ENCODE measurements at places on chromosomes 12 and 14.

GRCh38 chr12:30506411-30506810, 189.3 kb downstream of the IPO8 start:
- no peak for DNase-seq

DNA sequence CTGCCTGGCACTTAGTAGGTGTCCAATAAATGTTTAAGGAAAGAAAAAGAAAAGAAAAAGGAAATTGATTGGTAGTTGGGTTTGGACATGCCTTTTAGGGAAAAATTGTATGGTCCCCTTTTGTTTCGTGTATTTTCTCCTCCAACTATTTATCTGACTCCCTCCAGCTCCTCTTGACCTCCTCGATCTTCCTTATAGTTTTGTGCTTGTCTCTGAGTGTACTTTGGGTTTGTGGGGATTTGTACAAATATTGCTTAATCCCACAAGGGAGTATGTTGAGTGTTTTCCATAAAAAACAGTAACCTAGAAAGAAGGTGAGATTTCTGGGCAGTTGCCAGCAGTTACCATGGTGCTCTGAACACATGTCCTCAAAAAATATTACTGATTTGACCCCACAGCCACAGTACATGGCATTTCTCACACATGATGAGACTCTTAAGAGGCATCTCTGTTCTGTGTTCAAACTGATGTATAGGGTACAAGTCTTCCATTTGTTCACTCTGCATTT, 15.7 kb downstream of the PLEKHG7 start:
- DNase-seq, result no peak

DNA sequence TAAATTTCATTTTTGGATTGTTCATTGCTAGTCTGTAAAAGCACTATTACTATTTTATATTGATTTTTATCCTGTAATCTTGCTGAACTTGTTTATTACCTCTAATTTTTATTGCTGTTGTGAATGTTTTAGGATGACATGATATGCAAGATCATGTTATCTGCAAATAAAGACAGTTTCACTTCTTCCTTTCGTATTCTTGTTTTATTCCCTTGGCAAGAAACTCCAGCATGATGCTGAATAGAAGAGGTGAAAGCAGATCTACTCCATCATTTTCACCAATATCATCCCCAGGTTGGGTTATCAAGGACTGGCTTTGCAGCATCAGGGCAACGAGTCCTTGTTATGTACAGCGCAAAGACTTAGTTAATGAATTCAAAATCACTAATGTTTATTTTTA, 2.7 kb upstream of the CLECL1 start:
- no peak for DNase-seq

DNA sequence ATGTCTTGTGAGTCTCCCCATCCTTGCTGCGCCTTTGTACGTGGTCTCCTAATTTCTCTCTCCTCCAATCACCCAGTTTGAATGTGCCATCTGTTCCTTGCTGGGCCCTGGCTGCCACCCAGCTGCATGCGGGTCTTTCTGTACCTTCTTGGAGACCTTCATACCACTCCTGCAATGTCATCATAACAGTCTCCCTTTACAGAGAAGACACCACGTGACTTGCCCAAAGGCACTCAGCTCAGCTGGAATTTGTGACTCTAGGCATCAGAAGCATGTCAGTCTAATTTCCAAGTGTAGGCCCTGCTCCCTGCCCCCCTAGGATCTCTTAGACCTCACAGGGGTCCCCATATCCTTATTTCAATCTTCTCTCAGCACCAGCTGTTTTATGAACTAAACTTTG, 284.2 kb downstream of the TTC8 start:
- DNase-seq, result no peak

DNA sequence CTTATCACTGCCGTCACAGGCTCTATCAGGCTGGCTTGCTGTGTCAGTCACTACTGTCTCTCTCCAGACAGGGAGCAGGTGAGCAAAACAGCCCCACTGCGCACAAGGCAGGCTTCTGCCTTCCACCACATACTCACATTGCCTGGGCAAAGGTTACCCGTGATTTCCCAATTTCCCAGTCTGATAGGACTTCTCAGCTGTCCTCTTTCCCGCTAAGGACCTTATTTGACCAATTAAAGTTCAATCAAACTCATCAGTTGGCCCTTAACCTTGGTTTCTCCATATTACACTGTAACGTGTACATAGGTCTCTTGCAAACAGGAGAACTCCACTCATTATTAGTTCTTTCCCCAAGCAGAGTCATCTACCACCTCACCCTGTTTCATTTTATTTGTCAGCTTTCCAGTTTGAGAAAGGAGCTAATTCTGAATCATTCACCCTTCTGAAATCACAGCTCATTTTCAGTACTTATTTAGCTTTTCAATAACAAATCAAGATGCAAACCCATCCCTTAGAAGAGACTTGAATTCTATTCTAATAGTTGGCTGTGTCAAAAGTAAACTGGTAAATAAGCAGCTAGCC, 170.8 kb downstream of the ESR2 start:
- no peak for DNase-seq

- peak; percentile 45 for DNase-seq
Observed at GRCh38 chr12:67592228-67593011, 56.1 kb upstream of the DYRK2 start.

- no peak for DNase-seq
Observed at GRCh38 chr14:75494896-75495295, 27.4 kb upstream of the BATF start.

GRCh38 chr12:65156366-65156841, 13.0 kb upstream of the LEMD3 start:
- no peak for DNase-seq

- DNase-seq, result no peak
Observed at GRCh38 chr12:106866426-106867080, 89.2 kb upstream of the TMEM263 start.

GRCh38 chr12:76921100-76921471, 42.3 kb upstream of the CSRP2 start:
- DNase-seq, result no peak

DNA sequence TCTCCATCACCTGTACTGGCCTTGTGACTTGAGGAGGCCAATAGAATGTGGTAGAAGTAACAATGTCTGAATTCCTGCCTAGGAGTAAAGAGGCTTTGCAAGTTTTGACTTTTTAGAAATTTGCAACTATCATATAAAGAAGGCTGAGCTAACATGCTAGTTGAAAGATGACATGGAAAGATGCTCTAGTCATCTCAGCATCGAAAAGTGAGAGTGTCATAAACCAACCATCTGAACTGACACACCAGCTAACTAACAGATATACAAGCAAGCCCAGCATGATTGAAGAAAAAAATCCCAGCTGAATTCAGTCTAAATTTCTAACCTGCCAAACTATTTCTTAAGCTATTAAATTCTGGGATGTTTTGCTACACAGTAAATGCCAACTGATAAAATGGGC, 116.8 kb downstream of the NELL2 start:
- no peak for DNase-seq

GRCh38 chr12:128387811-128388422, 120.9 kb downstream of the TMEM132C start:
- no peak for DNase-seq

DNA sequence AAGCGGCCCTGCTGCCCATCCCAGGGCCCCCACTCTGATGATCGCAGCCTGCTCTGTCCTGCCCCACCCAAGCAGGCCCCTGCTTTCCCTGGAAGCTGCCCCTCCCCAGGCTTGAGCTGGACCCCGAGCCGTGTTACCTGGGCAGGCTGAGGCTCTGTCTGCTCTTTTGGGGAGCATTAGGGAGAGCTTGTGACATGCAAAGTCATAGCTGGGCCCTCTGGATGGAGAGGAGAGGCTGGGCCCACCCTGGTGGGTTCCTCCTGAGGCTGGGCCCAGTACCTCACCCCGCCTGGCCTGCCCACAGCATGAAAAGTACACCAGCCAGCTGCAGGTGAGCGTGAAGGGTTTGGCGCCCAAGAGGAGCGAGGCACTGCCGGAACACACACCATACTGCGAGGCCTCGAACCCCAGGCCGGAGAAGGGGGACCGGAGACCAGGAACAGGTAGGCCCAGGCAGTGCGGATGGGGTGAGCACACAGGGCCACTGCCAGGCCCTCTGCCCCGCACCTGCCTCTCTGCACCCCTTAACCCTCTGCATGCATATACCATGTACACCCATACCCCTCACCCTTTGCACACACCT, 15.0 kb downstream of the CEP170B start:
- no peak for DNase-seq

DNA sequence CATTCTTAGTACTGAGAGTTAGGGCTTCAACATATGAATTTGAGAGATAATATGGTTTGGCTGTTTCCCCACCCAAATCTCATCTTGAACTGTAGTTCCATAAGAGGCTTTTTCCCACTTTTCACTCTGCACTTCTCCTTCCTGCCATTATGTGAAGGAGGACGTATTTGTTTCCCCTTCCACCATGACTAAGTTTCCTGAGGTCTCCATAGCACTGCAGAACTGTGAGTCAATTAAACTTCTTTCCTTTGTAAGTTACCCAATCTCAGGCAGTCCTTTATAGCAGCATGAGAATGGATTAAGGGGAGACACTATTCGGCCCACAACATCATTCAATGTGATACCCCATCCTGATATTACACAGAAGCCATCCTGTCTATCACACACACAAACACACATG, 36.8 kb upstream of the ALG10B start:
- DNase-seq, result no peak

- peak; percentile 62 for DNase-seq
Observed at GRCh38 chr14:64628940-64629408, 75.2 kb upstream of the PLEKHG3 start.

- DNase-seq, result no peak
Observed at GRCh38 chr12:111792155-111792855, 25.6 kb downstream of the ALDH2 start.

- peak; percentile 70 for DNase-seq
Observed at GRCh38 chr14:58315606-58316005, 17.3 kb downstream of the ARID4A start.

- no peak for DNase-seq
Observed at GRCh38 chr14:55814873-55815272, 234.9 kb downstream of the KTN1 start.

DNA sequence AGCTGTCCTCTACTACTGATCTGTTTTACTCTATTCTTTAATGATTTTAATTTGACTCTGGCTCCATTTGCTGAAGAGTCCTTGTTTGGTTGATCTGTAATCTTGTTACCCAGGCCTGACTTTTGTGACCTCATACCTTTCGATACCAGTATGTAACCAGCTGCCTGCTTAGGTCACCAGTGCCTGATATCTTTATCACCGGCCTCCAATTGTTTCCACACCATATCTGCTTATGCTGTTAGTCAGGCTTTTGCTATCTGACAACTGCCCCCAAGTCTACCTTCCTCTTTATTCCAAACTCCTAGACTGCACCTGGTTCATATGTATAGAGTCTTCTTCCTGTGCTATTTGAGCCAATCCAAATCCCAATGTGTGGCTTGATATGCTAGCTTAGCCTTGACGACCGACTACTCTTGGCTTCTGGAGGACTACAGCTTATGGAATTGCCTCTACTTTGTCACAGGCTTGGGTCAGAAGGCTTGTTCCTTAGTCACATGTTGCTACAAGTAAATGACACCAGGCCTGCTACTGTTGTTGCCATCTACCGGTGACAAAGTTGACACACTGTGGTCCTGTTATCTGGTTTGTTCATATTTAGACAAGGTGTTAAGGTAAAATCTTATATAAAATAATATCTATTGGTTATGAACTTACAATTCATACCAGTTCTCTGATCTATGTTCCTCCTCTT, 193.9 kb downstream of the TRHDE start:
- no peak for DNase-seq

DNA sequence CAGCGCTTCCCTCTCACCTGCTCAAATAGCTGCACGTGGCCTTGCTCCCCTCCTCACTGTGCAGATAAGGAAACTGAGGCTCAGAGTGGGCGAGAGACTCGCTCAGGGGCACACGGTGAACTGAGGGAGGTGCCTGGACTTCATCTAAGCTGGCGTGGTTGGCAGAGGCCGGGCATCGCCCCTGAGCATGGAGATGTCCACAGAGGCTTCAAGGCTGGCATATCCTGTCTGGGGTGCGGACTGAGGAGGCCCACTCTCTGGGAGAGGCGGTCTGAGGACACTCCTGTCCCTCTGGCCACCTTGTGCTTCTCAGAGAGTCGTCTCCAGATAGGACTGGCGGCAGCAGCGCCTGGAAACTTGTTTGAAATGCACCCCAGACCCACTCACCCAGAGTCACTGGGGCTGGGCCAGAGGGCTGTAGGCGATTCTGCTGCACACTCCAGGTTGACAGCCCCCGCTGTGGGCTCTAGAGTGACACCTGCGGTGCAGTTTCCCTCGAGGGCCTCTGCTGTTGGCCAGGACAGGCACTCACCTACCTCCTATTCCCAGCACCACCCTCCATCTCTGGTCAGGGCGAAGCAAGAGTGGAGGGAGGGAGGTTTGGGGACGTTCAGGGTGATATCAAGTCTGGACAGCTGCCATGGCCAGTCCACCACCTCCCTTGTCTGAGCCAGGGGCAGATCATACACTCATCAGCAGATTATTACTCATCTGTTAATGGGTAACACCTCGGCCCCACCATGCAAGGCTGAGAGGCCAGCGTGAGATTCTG, 11.2 kb upstream of the LBHD2 start:
- DNase-seq, result peak; percentile 45

DNA sequence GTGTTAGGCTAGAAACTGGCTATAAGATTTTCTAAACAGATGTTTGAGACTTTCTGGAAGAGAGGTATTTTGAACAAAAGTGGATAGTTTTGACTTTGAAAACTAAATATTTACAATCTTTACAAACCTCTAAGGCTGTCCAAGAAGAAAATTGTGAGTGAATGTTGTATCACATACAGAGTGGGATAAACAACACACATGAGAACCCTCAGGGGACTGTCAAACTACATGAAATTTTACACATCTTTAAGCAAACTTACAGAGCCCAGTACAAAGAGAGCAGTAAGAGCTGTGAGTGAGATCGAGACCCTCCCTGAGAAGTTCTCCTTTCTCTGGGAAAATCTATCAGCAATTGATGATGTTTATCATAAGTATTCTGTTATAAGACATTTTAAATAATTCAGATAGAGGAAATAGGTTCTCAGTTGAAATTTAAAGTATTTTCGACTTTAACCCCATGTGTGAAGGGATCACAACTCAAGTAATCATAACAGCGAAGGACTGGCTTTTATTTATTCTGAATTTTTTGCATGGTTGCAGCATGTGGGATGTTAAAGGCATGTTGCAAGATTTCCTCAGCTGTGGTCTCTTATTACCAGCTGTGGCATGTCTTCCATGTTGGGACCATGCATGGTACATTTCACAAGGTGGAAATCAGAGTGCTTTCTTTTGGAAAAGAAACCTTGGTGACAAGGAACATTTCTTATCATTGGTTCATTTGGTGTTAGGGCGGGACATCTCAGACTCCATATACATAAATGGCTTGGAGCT, 264.0 kb upstream of the PRICKLE1 start:
- DNase-seq, result no peak

- DNase-seq, result no peak
Observed at GRCh38 chr14:99255621-99256482, 16.1 kb downstream of the BCL11B start.

DNA sequence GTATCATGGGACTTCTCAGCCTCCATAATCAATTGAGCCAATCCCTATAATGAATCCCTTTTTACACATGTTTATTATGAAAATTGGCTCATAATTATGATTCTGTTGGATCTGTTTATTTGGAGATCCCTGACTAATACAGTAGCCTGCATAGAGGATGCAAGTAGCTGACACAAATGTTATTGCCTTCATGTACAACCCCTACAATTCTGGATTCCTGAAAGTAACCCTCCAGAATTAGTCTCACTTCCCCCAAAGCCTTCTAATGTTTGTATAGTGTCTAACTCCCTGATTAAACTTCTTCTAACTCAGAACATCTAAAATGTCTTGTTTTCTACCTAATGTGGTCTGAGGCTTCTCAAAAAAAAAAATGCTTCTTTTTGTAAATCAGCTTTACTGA, 6.6 kb upstream of the SMIM10L1 start:
- DNase-seq, result no peak

GRCh38 chr12:131052929-131053328, 99.2 kb downstream of the ADGRD1 start:
- no peak for DNase-seq
